ENCODE measurements at places on chromosomes 2 and 18.
A peak's percentile ranks its signal among the peaks of the same experiment; 100 is the strongest.

DNA sequence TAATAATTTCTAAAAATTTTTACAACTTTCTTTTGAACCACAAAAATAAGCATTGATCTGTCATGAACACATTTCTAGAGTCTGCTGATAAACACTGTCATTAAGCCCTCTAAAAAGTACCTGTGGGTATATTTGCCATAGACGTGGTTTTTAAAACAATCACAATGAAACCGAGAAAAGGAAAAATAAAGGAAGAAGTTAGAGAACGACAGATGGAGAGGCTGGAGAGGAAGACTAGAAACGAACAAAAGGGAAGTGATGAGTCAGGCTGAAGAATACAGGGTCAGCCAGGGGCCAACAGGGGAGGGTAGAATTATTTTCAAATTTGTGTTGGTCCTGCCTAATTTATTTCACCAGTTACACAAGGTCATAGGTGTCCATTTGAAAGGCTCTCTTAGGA lies 62.0 kb downstream of the MYL12B start:
- no peak for DNase-seq

DNA sequence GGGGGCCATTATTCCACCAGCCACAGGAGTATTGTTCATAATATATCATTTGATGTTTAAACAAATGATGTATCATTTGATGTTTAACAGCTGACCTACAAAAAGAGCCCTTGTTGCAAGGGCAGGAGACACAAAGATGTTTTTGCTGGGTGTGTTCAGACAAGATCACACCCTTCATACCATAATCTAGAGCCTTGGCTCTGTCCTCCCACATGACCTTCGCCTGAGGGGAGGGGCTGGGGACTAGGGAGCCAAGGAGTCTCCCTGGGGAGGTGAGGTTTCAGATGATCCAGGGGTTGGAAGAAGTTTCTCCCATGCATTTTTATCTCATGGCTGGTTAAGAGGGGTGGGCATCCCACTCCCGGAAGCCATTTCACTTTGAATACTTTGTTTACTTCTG lies 33.5 kb downstream of the CDC42EP3 start:
- DNase-seq: no peak

DNA sequence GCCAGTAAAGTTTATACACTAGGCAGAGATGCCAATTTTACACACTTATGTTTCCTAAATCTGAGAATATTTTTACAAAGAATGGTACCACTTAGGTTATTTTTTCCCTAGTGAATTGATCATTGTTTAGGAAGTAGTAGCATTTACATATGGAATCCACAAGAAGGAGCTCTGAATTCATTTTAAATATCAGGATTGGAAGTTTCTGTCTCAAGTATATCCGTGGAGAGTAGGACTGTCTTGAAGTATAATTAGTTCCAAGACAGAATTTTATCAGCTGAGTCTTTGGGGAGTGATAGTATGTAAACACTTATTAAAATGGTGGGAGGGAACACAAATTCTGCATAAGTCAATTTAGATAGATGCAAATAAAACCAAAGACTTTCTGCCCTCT lies 82.3 kb upstream of the FAM98A start:
- no peak for DNase-seq

DNA sequence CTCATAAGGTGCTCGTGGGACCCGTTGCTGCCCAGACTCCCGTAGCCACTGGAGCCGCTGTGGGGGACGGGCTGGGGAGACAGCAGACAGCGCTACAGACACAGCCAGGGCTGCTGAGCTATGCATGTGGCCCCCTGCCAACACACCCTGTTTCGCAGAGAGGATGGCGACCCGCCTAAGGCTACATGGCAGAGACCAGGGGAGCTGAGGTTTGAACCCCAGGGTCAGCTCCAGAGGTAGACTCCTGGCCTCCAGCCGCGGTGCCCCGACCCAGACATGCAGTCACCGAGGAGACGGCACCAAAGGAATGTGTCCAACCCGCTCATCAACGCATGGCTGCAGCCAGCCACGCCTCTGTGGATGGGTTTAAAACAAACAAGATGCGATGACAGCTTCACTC lies 21.0 kb upstream of the HES6 start:
- no peak for DNase-seq

GRCh38 chr2:108026092-108026794 lies 39.9 kb downstream of the SLC5A7 start:
- no peak for DNase-seq

GRCh38 chr2:42598656-42599055 lies 30.2 kb downstream of the MTA3 start:
- DNase-seq: no peak

DNA sequence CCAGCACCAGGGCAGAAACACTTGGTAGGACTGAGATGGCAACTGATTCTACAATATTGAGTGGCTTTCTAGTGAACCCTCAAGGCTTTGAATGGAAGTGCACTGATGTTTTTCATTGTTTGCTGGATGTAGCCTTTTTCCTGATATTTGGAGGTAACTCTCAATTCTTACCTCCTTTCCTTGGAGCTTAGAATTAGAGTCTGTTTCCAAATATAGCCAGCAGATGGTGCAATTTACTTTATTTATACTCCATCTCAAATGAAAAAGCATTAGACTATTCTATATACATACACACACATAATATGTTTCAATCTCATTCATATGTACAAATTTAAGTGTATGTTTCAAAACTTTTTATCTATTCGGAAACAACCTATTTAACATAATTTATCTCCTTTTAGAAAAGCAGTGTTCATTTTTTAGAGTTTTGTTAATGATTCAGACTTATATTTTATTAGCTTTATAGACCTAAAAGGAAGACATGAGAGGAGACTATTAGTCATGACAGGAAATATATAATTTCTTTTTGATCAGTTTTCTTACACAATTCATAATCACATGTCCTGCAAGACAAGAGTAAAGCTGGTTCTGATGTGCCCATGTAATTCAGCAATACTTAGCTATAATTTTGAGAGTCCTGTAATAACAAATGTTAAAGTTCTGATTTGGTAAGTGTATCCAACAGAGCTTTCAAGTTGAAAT lies 124.8 kb downstream of the NUP35 start:
- no peak for DNase-seq

- no peak for DNase-seq
These were observed 89.2 kb upstream of the FAM117B start for GRCh38 chr2:202545523-202545922.

GRCh38 chr2:5587766-5588165 lies 104.4 kb upstream of the SOX11 start:
- no peak for DNase-seq

DNA sequence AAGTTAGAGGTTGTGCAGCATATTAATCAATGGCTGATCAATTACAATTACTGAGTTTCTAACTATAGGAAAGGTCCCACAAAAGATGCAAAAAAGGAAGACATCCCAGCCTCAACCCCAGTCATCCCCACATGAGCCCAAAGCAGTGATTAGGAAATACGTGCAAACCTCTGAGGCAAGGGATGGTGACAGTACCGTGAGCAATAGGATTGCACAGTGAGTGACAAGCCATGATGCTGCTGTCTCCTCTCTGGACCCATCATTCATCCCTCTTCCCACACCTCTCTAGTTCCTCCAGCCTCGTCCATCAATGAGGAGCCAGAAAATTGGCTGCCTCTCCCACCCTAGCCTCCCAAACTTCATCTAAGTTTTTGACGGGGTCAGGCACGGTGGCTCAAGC lies 4.0 kb upstream of the SLC11A1 start:
- no peak for DNase-seq

DNA sequence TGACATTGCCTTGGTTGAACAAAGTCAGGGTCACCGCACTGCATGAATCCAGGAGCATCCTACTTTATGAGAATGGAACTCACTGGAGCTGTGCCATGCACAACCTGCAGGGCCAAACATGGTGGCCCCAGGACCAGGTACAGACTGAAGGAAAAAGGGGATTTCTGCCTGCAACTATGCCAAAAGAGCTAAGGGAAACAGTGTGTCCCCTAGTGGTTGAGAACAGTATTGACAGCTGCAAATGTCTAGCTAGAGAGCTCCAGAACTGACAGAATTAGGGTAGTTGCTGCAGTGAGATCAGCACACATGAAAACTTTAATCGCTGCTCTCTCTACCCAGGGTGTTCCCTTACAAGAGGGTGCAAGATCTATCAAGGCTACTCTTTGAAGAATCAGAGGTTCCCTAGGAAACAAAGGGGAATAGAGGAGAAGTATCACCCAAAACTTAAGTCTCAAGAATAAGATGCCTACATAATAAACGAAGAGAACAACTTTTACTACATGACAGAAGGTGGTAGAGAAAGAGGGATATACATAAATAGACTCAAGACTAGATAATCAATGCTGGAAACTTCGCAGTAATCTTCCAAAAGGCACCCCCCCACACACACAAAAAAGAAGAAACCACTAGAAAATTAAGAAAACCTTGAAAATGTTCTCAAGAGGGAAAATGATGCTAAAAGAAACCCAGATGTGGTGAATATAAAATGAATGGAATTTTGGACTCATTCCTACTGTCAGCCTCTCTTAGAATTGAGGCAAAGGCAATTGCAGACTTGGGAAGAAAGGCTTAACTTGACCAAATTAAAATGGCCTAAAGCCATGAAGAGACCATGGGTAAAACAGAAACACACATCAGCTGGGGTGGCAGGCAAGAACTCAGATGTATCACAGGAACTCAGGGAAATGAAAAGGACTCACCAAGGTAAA lies 43.6 kb upstream of the IHH start:
- DNase-seq: no peak

GRCh38 chr2:46062637-46063412 lies 234.4 kb upstream of the EPAS1 start:
- peak; percentile 60 for DNase-seq

DNA sequence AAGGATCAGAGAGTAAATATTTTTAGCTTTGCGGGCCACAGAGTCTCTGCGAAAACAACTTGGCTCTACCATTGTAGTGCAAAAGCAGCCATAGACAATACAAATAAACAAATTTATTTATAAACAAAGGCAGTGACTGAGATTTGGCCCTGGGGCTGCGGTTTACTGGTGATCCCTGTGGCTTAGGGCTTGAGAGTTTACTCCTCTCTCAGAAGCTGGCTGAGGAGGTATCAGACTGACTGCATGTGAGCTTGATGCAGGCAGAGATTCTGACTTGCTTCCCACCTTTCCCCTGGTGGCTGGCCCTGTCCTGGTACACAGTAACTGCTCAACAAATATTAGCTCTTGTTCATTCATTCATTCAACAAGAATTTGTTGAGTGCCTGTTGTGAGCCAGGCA lies 81.5 kb downstream of the PRKCE start:
- DNase-seq: no peak

- DNase-seq: no peak
These were observed 27.7 kb upstream of the FRZB start for GRCh38 chr2:182894174-182894573.

All from substantia nigra (tissue), 51 donors.